Smooth muscle cell of the brain vasculature (primary cell): ENCODE measurements at places on chromosomes 7 and 10.

DNA sequence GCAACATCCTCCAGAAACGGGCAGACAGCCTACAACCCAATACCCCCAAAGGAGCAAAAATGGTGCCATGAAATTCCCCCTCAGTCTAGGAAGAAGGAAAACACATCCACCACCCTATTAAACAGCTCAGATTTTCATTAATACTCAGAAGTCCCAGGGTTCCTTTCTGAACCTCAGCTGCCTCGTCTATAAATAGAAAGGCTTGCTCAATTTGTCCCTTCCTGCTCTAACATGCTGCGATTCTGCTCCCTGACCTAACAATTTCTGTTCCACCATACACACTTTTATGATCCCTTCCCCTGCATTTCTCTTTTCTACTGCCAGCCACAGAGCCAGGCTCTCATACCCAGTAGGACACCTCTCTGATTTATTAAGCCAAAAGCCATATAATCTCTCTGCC, 68.1 kb downstream of the MTERF1 start:
- no peak for DNase-seq

DNA sequence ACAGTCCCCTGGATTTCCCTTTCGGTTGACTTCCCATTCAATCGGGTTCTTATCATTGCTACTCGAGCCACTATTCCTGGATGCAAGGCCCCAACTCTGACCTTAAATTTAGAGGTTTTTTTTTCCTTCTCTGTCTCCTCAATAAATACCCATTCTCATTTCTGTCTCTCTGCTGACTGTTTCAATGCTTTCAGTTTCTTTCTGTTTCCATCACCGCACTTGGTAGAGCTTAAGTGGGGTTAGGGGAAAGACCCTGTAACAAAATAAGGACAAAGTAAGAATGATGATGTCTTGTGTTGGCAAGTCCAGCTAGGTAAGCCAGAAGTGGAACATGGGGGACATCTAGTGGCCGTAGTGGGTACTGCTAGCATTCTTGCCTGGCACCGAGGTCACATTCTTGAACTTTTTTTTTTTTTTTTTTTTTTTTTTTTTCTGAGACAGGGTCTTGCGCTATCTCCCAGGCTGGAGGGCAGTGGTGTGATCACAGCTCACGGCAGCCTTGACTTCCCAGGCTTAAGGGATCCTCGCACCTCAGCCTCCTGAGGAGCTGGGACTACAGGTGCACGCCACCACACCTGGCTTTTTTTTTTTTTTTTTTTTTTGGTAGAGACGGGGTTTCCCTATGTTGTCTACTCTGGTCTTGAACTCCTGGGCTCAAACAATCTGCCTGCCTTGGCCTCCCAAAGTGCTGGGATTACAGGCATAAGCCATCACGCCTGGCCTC, 40.3 kb downstream of the ZC3HC1 start:
- DNase-seq: peak; percentile 79

DNA sequence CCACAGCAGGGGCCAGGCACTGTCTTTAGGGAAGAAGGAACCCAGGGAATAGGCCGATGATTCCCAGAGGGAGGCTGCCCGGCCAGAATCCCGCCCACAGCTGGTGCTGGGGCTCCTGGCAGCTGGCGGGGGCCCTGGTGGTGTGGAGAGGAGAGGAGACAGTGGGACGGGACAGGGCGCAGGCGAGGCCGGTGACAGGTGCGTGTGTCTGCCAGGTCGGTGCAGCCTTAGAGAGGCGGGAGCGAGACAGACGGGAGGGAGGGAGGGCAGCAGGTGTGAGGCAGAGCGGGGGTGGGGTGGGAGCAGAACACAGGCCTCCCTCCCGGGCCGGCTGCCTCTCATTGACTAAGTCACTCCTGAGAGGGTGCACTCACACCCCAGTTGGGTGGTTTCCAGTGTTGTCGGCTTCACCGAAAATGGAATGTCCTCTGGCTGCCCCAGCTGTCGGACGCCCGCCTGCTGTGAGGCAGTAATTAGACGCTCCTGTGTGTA, 55.2 kb downstream of the ELFN1 start:
- DNase-seq: no peak

GRCh38 chr7:138665669-138666140, 35.5 kb downstream of the SVOPL start:
- DNase-seq: no peak

GRCh38 chr7:155426543-155427410, 31.2 kb upstream of the EN2 start:
- no peak for DNase-seq

GRCh38 chr10:132588301-132589013, 50.9 kb downstream of the INPP5A start:
- DNase-seq: no peak

DNA sequence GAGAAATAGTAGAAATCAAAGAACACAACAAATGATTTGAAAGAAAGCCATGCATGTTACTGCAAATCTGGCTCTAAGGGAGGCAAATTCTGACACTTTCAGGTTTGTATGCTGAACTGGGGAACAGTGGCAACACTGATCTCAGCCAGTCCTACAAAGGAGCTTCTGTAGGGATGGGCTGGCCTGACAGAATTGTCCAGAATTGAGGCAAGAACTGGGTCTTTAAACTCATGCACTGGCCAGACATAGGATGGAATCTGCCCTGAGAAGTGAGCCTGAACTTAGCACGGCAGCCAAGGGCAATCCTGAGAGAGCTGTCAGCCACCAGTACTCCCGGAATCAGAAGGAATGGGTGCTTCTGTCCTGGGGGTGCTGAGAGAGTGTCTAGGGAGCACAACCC, 70.9 kb upstream of the RAPGEF5 start:
- no peak for DNase-seq

DNA sequence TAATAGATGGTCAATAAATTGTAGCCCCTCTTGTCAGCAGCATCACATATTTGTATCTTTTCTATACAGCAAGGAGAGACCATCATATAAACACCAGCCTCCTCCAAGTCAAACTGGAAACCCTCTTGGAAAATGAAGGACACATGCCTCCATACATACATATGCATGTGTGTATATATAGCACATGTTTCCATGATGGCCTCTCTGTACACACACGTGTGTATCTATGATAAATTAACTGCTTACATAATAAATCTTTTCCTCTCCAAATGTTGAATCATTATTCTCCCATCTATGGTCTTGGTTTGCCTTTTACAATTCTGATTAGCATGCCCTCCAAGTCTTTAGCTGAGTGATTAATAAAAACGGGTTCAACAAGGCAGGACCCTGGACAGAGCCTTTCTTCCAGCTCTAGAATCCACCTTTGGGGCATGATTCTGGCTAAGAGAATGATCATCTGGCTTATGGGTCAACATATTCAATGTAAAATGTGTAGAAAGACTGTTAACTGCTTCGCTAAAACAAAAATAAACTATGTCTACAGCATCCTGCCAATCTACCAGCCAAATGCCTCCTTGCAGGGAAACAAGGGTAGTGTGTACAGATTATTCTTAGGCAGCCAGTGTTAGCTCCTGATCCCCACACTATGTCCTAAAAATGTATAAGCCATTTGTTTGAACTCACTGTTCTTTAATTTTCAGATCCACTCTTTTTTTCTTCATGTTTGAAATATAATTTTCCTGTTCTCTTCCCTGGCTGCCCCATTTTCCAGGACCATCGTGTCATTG, 70.0 kb downstream of the CRTAC1 start:
- DNase-seq: no peak

- no peak for DNase-seq
These were observed 106.2 kb upstream of the CACNA2D1 start for GRCh38 chr7:82549616-82550285.

DNA sequence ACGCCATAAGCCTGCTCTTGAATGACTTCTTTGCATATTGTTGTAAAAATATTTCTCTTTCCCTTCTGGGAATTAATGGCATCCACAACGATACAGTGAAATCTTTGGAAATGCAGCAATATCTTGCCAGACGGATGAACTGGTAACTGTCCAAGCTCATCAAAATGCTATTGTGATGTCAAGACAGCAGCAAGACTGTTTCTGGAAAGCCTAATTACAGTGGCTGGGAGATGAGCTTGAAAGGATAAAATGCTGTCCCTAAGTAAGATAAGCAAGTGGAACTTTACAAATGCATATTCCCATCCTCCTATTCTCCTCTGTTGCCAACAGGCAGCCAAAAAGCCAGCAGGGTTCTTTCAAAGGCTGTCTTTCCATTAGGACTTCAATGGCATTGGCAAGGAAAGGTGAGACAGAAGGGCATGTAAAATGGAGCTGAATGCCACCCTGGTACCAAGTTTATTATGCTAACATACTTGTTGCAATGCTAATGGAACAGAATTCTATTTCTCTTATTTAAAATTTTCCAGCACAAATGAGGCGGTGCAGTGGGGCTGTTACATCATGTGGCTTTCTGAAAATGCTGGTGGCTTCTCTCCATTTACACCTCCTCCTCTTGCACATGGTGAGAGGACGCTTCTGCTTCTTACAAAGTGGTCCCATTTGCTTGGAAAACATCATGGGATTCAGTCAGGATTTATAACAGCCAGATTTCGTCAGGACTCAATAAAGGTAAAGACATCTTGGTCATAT, 178.3 kb upstream of the PTER start:
- DNase-seq: no peak
